Activated CD8-positive, alpha-beta memory T cell treated with anti-CD3 and anti-CD28 coated beads for 4 hours (primary cell): ENCODE measurements at places on chromosomes 6 and 20.
A peak's percentile ranks its signal among the peaks of the same experiment; 100 is the strongest.

DNA sequence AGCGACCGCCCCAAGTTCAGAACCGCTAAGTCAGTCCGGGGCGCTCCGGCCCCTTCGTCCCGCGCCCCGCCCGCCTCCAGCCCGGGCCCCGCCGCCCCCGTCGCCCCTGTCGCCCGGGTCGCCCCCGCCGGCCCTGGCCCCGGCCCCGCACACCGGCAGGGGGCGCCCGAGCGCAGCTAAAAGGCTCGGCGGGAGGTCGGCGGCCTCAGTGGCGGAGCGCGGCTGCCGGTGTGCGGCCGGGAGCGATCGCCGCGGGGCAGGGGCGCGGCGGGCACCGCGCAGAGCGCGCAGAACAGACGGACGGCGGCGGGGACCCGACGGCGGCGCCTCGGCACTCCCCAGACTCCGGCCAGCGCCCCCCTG lies at the start of gene FNDC1:
FNDC1 (plus strand) TSS at position 208 of the 363 bp plus-strand sequence. CDS start 197 bp downstream, outside the sequence.
- no peak for DNase-seq

DNA sequence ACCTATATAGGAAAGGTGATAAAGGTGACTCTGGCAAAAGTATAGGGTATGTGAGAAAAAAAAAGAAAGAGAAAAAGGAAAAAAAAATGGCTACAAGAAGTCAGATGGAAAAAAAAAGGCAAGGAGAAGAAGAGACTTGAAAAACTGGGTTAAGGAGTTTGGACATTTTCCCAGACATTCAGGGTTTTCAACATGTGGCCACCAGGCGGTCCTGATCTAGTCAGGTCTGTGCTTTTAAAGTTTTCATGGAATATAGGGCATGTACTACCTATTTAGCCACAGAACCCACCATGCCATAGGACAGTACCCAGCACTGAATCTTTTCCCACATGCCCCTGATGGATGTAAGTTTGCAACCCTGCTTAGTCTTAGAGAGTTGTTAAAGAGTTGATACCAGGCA lies 433.7 kb downstream of the MAFB start:
- DNase-seq, result no peak

GRCh38 chr6:121395736-121396135 lies 39.7 kb upstream of the GJA1 start:
- no peak for DNase-seq

GRCh38 chr6:15079288-15079817 lies 166.5 kb upstream of the JARID2 start:
- DNase-seq, result no peak

DNA sequence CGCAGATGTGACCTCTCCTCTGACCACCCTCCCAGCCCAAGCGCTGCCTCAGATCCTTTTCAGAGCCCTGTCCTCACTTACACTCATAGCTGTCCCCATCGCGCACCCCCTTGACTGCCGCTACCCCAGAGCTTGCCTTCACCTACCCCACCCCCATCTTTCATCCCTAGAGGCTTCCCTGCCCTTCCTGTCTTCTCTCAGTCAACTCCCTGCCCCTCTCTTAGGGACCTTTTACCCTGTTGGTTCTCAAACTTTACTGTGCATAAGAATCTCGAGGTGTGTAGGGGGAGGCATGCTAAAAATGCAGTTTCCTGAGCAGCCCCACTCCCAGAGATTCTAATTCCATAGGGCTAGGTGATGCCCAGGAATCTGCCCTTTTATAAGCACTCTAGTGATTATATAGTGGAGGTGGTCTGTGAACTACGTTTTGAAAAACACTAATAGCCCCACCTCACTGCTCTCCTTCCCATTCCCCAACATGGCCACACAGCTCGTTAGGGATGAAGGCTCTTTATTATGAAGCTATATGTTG lies 725 bp downstream of the TM9SF4 start:
- no peak for DNase-seq

- no peak for DNase-seq
Measured at GRCh38 chr6:7021301-7021700, 86.5 kb upstream of the RREB1 start.

- DNase-seq, result no peak
Measured at GRCh38 chr20:3652221-3652620, 11.0 kb downstream of the GFRA4 start.

GRCh38 chr6:116465246-116465645 lies 4.1 kb downstream of the CALHM6 start:
- DNase-seq, result no peak

DNA sequence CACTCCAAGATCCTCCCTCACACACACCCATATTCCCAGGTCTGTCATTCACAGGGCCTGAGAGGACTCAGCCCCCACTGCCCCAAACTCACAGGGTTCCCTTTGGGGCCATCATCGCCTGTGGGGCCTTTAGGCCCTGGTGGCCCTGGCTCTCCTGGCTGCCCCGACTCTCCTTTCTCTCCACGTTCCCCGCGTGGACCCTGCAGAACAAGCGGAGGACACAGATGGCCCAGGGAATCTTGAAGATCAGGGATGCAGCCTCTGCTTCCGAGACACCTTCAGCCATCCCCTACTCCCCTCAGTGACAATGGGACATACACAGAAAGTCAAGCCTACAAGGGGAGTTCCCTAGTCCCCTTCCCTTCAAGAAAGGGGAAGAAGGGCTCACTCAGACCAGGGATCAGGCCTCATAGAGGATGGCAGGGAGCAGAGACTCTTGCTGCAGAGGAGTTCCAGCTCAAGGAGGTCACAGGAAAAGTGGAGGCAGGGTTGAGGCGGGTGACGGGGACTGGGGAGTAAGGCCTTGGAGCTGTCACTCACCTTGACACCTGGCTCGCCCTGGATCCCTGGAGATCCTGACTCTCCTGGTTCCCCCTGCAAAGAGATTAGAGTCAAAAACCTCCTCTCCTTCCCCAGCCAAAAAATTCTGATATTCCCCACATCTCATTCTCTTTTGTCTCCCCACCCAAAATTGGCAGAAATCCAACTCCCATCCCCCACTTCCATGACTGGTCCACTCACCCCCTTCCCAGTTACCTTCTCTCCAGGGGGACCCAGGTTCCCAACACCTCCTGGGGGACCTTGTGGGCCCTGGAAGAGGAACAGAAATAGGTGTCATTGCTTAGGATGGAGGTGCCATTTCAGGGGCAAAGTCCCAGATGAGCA lies 22.7 kb downstream of the COL11A2 start:
- DNase-seq, result no peak

- DNase-seq, result no peak
Measured at GRCh38 chr6:30687659-30688431, 1.4 kb upstream of the PPP1R18 start.

- DNase-seq, result no peak
Measured at GRCh38 chr6:132669690-132670291, 10.8 kb upstream of the TAAR1 start.

- DNase-seq, result no peak
Measured at GRCh38 chr6:11650025-11650696, 112.6 kb downstream of the TMEM170B start.

GRCh38 chr6:6494677-6495076 lies 93.8 kb upstream of the LY86 start:
- no peak for DNase-seq

DNA sequence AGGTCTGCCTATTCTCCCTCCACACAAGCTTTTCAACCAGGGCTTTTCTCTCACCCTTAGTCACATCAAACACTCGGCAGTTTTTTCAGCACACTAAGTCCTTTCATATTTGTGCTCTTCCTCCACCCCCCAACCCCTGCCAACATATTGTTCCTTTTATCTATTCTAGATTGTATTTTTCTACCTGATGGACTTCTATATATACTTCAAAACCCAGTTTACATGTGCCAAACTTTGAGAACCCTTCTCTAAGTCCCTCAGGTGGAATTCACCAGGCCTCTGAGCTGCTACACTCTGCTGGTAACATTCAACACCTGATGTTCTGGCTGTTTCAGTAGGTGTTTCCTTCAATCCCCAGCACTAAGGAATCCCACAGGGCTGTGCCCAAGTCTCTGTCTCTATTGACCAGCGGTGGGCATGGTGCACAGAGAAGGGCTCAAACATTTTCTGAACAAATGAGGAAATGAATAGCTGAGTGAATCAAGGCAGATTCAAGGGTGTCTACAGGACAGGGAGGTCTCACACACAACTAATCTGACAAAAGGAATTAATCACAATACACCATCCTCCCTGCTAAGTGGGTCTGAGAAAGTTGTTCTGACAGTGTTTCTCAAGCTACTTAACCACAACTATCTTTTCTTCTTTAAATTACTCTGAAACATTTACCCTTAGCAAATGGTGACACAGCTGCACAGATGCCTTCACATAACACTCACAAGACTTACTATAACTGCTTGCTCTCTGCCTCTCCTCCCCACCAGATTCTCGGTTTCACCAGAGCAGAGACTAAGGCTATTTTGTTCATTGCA lies 166.5 kb downstream of the TSHZ2 start:
- no peak for DNase-seq

DNA sequence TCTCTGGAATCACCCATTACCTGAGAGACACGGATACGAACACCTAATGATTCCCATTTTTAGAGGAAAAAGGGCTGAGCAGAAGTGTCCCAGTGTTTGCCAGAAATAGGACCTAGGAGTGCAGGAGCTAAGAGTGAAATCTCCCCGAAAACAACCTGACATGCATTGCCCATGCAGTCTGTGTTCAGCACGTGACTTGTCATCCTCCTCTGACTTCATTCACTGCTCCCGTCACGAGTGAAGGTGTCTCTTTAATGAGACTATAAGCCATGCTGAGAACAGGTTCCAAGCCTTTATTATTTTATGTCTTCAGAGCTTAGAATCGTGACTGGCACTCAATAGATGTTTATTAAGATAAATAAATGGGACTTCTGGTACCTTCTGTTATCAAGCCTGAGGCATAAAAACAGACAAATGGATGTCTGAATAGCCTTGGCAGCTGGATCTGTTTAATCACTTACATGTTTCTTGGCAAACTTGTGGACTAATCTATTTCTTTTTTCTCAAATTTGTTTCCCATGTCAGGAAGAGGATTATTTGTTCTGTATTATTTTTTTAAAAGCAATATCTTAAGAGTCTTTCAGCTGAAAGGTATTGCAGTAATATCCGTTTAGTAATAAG lies 3.7 kb upstream of the MLIP start:
- DNase-seq, result no peak

- DNase-seq, result no peak
Measured at GRCh38 chr6:90249034-90249433, 47.6 kb downstream of the BACH2 start.

- DNase-seq, result no peak
Measured at GRCh38 chr6:21741221-21742109, 147.9 kb downstream of the SOX4 start.

GRCh38 chr6:42901538-42901957 lies 14.3 kb upstream of the PTCRA start:
- peak; percentile 42 for DNase-seq

DNA sequence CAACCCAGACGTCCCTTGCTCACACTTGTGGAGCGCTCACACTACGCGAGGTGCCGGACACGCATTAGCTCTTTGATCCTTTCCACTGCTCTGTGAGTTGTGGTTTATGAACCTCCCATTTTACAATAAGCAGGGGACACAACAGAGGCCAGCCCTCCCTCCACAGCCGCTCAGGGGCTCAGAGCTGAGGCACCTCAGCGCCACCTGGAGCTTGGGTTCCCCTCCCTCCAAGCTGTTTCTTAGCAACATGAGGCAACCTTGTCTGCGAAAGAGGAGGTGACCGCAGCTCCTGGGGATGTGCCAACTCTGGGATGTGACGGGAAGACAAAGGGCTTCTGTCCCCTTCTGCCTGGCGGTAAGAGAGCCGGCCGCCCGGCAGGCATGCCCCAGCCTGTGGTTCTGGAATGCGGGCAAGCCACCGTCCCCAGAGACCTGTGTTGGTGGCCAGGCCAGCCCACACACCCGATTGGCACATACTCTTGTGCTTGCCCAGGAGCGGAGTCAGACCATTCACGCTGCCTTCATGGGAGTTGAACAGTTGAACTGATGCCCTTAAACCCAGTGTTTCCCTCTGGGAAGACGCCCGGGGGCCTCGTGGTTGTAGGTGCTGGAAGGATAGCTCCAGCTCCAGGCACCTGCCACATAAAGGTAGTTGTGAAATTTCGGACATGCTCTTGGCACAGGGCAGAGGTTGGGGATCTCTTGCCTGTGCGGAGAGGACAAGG lies 44.5 kb downstream of the RBM38 start:
- no peak for DNase-seq

GRCh38 chr6:7215798-7216231 lies 97.2 kb downstream of the SSR1 start:
- no peak for DNase-seq

- DNase-seq, result no peak
Measured at GRCh38 chr20:38059832-38060231, 26.3 kb downstream of the RPRD1B start.

GRCh38 chr6:40439026-40439800 lies 148.0 kb downstream of the LRFN2 start:
- no peak for DNase-seq

DNA sequence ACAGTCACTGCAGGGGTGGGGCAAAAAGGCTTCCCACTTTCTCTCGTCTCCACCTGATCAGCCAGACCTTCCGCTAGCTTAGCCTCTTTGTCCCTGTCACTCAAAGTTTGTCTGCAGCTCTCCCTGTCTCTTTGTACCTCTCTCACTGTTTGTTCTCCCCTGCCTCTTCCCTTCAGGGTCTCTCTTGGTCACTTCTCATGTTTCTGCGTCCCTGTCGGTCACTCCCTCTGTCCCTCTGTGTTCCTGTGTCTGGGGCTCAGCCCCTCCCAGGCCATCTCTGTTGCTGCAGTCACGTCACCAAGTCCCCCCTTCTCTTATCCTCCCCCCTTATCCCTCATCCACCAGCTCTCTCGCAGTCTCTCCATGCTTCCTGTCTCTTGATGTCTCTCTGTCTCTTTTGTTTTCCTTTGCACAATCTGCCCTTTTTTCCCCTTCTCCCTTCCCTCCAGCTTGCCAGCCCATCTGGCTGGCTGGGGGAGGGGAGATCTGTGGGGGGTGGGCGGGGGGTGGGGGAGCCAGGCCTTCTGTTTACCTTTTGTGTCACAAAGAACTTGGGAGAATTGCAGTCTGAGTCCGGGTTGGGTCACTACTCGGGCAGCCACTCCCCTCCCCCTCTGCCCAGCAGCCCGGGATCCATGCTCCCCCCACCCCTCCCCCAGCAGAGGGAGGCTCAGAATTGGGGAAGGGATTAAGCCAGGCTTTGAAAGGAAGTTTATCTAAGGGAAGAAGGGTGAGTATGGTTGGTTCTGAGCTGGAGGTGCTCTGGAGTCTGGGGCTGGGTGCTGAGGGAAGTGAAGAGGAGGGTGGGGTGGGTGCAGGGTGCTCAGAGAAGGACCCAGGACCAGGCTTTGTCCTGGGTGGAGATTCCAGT lies 32.3 kb downstream of the FOXP4 start:
- no peak for DNase-seq

- DNase-seq, result no peak
Measured at GRCh38 chr20:20482453-20482852, 114.5 kb downstream of the INSM1 start.

DNA sequence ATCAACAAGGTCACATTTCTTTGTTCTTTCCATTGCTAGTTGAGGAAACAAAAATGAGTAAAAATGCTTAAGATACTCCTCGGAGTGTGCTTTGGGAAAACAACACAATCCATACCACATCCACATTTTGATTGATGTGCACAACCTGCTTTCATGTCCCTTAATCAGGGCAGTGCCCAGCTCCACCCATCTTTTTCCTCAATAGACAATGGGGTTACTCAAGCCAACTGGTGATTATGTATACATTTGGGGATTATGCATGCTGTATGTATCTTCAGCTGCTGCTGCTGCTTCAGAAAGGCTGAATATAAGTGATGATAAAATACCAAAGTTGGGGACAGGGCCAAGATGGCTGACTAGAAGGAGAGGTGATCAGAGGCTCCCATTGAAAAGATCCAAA lies 155.2 kb upstream of the VGLL2 start:
- DNase-seq, result no peak
